MCF 10A (cell line): ENCODE measurements at places on chromosomes 3 and 15.
A peak's percentile ranks its signal among the peaks of the same experiment; 100 is the strongest.

GRCh38 chr15:62833646-62834045, 208.9 kb upstream of the TPM1 start:
- H3K27ac ChIP-seq = no peak overlapping the region
- H3K27me3 ChIP-seq = no peaks in the 10 kb centered on the region
- no peak for DNase-seq
- H3K4me1 ChIP-seq = peaks cover 8% of the 10 kb centered on the region
- H3K4me3 ChIP-seq = no peak overlapping the region
- H3K36me3 ChIP-seq = peaks cover 5% of the 10 kb centered on the region

DNA sequence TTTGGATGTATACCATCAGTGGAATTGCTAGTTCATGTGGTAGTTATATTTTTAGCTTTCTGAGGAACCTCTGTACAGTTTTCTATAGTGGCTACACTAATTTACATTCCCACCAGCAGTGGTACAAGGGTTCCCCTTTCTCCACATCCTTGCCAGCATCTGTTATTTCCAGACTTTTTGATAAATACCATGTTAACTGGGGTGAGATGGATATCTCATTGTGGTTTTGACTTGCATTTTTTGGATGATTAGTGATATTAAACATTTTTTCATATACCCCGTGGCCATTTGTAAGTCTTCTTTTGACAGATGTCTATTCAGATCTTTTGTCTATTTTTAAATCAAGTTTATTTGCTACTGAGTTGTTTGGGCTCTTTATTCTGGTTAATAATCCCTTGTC, 455.6 kb upstream of the RARB start:
- H3K27ac ChIP-seq = no peak overlapping the region
- no peaks in the 10 kb centered on the region for H3K27me3 ChIP-seq
- DNase-seq = no peak
- H3K4me1 ChIP-seq = no peaks in the 10 kb centered on the region
- no peak overlapping the region for H3K4me3 ChIP-seq

DNA sequence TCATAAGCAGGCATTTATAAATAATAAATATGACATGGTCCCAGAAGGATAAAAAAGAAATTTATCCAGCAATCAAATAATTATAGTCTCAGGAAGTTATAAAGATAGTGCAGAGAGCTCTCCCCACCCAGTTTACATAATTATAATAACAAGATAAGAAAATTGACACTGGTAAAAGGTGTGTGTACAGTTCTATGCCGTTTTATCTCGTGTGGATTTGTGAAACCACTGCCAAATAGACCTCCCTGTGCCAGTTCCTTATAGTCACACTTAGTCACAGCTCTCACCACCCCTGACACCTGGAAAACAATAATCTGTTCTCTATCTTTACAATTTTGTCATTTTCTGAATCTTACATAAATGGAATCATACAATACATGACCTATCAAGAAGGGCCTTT, 320.1 kb downstream of the KBTBD8 start:
- no peak overlapping the region for H3K27ac ChIP-seq
- DNase-seq = no peak
- no peaks in the 10 kb centered on the region for H3K27me3 ChIP-seq

GRCh38 chr3:1365528-1365927, 272.7 kb downstream of the CNTN6 start:
- H3K4me1 ChIP-seq = peaks cover 6% of the 10 kb centered on the region
- H3K36me3 ChIP-seq = no peaks in the 10 kb centered on the region
- H3K4me3 ChIP-seq = no peak overlapping the region

DNA sequence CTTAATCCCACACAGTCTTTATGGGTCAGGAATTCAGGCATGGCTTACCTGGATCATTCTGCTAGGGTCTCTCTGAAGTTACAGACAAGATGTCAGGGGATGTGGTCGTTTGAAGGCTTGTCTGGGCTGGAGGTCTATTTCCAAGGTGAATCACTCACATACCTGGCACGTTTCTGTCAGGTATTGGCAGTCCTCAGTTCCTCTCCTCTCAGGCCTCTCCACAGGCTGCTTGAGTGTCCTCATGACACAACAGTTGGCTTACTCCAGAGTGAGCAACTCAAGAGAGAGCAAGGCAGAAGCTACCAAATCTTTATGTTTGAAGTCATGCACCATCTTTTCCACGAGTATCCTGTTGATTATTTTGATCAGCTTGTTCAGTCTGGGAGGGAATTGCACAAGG, 43.9 kb upstream of the PARP14 start:
- peak; percentile 22 for DNase-seq
- H3K27ac ChIP-seq = no peak overlapping the region
- no peaks in the 10 kb centered on the region for H3K4me1 ChIP-seq
- H3K27me3 ChIP-seq = peaks cover 12% of the 10 kb centered on the region
- no peak overlapping the region for H3K4me3 ChIP-seq
- H3K36me3 ChIP-seq = no peaks in the 10 kb centered on the region

- peaks cover 23% of the 10 kb centered on the region for H3K4me1 ChIP-seq
- H3K4me3 ChIP-seq = no peak overlapping the region
- peak overlapping the region; percentile 42 for H3K27ac ChIP-seq
- H3K36me3 ChIP-seq = no peaks in the 10 kb centered on the region
Measured at GRCh38 chr3:193971261-193971751, 164.6 kb upstream of the HES1 start.

GRCh38 chr3:56406826-56407515, 61.3 kb downstream of the ERC2 start:
- H3K4me1 ChIP-seq = no peaks in the 10 kb centered on the region
- no peak overlapping the region for H3K27ac ChIP-seq
- no peak for DNase-seq
- H3K4me3 ChIP-seq = no peak overlapping the region
- no peaks in the 10 kb centered on the region for H3K36me3 ChIP-seq

GRCh38 chr15:92662762-92663161, 7.2 kb upstream of the FAM174B start:
- no peak overlapping the region for H3K27ac ChIP-seq
- no peaks in the 10 kb centered on the region for H3K36me3 ChIP-seq
- no peaks in the 10 kb centered on the region for H3K4me1 ChIP-seq
- peak; percentile 36 for DNase-seq
- H3K4me3 ChIP-seq = no peak overlapping the region

- H3K4me3 ChIP-seq = no peak overlapping the region
- DNase-seq = peak; percentile 42
- no peaks in the 10 kb centered on the region for H3K36me3 ChIP-seq
- H3K27ac ChIP-seq = no peak overlapping the region
Measured at GRCh38 chr3:100521439-100521845, 29.0 kb downstream of the TMEM45A start.

DNA sequence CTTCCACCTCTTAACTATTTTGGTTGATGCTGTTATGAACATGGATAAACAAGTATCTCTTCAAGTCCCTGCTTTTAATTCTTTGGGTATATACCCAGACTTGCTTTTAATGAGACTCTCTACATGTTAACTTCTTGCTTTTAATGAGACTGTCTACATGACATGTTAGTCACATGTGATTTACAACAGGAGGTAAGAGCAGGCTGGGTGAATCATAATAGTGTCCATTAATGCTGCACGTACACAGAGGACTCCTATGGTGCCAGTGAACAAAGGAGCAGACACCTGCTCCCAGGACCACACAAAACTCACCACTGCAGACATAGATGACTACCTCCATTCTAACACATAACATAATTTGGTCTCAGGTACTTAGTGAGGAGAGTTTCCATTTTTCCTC, 273.4 kb upstream of the NSMCE3 start:
- H3K4me1 ChIP-seq = no peaks in the 10 kb centered on the region
- peaks cover 87% of the 10 kb centered on the region for H3K27me3 ChIP-seq
- H3K4me3 ChIP-seq = no peak overlapping the region
- H3K27ac ChIP-seq = no peak overlapping the region
- H3K36me3 ChIP-seq = no peaks in the 10 kb centered on the region

- no peak for DNase-seq
- peaks cover 13% of the 10 kb centered on the region for H3K4me1 ChIP-seq
Measured at GRCh38 chr3:105505170-105505569, 138.5 kb downstream of the ALCAM start.

- H3K36me3 ChIP-seq = no peaks in the 10 kb centered on the region
- no peak overlapping the region for H3K27ac ChIP-seq
- H3K4me3 ChIP-seq = no peak overlapping the region
- H3K4me1 ChIP-seq = no peaks in the 10 kb centered on the region
- DNase-seq = no peak
Measured at GRCh38 chr3:30399394-30400181, 206.8 kb upstream of the TGFBR2 start.

DNA sequence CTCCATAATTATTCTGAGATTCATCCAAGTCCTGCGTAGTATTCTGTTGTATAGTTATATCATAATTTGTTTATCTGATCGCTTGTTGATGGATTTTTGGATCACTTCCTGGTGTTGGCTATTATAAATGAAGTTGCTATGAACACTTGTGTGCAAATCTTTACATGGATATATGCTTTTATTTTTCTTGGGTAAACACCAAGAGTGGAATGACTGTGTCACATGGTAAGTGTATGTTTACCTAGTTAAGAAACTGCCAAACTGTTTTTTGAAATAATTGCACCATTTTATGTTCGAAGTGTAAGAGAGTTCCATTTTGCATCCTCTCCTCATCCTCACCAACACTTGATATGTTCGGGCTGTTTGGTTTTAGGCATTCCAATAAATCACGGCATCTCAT, 360.4 kb upstream of the FRG2C start:
- no peaks in the 10 kb centered on the region for H3K4me1 ChIP-seq
- no peak for DNase-seq
- H3K36me3 ChIP-seq = no peaks in the 10 kb centered on the region
- H3K27me3 ChIP-seq = no peaks in the 10 kb centered on the region

DNA sequence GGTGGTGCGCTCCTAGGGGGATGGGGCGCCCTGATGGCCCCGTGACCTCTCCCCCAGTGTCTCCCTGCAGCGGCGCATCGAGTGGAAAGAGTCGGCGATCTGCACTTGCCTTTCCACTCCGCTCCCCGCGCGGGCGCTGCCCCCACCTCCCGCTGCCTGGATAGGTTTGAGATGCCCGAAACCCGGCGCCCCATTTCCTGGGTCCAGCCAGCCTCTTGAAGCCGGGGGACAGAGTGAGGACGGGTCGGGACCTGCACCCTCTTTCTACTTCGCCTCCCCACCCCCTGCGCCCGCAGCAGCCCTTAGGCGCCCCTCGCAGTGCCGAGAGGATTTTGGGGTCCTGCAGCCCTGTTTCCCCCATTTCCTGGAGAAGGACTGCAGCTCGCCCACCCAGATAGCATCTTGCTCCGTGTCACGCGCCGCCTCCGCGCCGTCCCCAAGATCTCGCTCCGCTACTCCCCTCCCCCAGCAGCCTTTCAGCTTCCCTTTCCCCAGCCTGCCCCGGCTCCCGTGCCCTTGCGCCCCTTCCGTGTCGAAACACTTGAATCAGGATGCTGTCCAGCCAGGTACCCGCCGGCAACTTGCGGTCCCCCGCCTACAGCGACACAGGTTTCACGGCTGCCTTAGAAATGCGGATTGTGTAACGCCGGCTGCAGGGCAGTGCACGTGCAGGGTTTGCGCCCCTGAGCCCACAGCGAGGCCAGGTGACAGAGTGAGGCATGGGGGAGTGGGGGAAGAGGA, 519 bp downstream of the ABHD6 start:
- peak overlapping the region; percentile 75 for H3K27ac ChIP-seq
- H3K4me1 ChIP-seq = peaks cover 23% of the 10 kb centered on the region

DNA sequence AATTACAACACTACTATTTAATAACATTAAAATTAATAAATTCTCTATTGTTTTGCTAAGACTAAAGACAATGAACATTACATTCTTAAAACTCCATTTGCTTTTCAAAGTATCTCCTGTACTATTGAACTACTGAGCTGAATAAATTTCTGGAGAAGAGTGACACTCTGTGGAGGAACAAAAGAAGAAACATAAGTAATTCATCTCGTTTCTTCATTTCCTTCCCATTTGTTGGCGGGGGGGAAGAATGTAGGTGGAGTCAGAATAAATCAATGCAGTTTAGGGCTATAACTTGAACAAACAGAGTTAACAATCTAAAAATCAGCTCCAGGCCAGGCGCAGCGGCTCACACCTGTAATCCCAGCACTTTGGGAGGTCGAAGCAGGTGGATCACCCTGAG, 32.7 kb downstream of the EFHB start:
- H3K36me3 ChIP-seq = no peaks in the 10 kb centered on the region
- peaks cover 6% of the 10 kb centered on the region for H3K4me1 ChIP-seq
- H3K4me3 ChIP-seq = no peak overlapping the region
- H3K27me3 ChIP-seq = no peaks in the 10 kb centered on the region
- peak overlapping the region; percentile 27 for H3K27ac ChIP-seq
- DNase-seq = no peak

DNA sequence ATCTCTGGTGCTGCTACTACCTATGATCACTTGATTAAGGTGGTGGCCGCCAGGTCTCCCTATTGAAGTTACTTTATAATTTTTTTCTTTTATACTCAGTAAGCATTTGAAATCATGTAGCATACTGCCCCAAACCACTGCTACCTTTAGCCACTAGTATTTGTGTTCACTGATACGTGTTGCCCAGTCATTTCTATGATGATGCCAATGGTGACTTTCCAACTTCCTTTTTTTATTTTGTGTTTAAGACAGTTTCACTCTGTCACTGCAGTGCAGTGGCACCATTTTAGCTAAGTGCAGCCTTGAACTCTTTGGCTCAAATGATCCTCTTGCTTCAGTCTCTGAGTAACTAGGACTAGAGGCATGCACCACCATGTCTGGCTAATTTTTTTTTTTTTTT, 598.2 kb downstream of the NAALADL2 start:
- H3K36me3 ChIP-seq = no peaks in the 10 kb centered on the region
- no peak for DNase-seq
- H3K4me1 ChIP-seq = peaks cover 7% of the 10 kb centered on the region
- no peaks in the 10 kb centered on the region for H3K27me3 ChIP-seq
- no peak overlapping the region for H3K27ac ChIP-seq
- no peak overlapping the region for H3K4me3 ChIP-seq

DNA sequence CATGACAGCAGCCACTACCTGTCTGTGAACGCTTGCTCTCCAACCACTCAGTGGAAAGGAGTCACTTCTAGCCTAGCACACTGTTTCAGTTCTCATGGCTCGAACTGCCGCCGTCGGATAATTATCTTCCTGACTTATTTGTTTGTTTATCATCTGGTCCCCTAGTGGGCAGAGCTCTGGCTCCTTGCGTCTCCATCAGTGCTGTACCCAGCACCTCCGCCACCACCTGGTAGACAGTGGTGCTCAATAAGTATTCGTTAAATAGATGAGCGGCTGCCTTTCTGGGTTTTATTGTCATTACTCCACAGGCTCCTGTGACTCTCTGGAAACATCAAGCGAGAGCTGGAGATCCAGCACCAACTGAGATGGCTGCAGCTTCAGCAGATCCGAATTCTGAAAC, 297.5 kb downstream of the NTRK3 start:
- H3K4me3 ChIP-seq = no peak overlapping the region
- H3K36me3 ChIP-seq = no peaks in the 10 kb centered on the region
- H3K27ac ChIP-seq = no peak overlapping the region
- DNase-seq = no peak

DNA sequence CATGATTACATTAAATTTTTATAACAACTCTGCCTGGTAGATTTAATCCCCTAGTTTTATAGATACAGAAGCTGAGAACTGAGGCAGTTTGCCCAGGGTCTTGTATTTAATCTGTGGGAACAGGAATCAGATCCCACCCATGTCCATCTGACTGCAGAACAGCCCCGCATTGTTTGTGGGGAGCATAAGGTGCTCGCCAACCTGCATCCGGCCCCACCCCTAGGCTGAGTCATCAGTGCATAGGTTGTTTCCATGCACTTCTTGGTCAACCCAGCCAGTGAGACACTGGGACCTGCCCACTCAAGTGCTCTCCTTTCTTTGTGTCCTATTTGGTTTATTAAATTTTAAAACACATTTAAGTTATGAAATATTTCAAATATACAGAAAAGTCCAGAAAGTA, 266.2 kb downstream of the OPA1 start:
- no peak overlapping the region for H3K27ac ChIP-seq
- H3K27me3 ChIP-seq = no peaks in the 10 kb centered on the region
- H3K36me3 ChIP-seq = no peaks in the 10 kb centered on the region
- H3K4me1 ChIP-seq = peaks cover 32% of the 10 kb centered on the region
- H3K4me3 ChIP-seq = no peak overlapping the region
